ENCODE measurements at places on chromosomes 2 and 18. TPM values are rescaled to one million over a fixed set of nuclear protein-coding genes. Genes with fewer than 3 reads are reported as not detected.

The CROCC2 gene
- not detected for total RNA-seq

The NGEF gene
- total RNA-seq, result not detected

The SH3RF3 gene
- total RNA-seq, result 8.3 TPM

The SLC35G4 gene
- not detected for total RNA-seq

The AQP12A gene
- total RNA-seq, result not detected

The FAM237A gene
- total RNA-seq, result not detected

The VWA3B gene
- total RNA-seq, result not detected

The PPP1R1C gene
- total RNA-seq, result 0.99 TPM

The GEN1 gene
- total RNA-seq, result 1.3 TPM

The EMILIN1 gene
- total RNA-seq, result 9.7 TPM

The ELOA2 gene
- total RNA-seq, result not detected

The IGFBP2 gene
- 16.5 TPM for total RNA-seq

The AGXT gene
- 0.30 TPM for total RNA-seq

The C2orf15 gene
- total RNA-seq, result not detected

The ALKAL2 gene
- 0.49 TPM for total RNA-seq

The CENPA gene
- total RNA-seq, result not detected

The LHCGR gene
- total RNA-seq, result not detected

The CRACDL gene
- 2.3 TPM for total RNA-seq

The CFAP221 gene
- 0.88 TPM for total RNA-seq

The TPRKB gene
- 27.7 TPM for total RNA-seq

Data from psoas muscle (tissue), 8 donors.